ENCODE measurements at places on chromosomes 1 and 21.
A peak's percentile ranks its signal among the peaks of the same experiment; 100 is the strongest.

- DNase-seq, result no peak
Observed at GRCh38 chr1:80593197-80593596, 1207.5 kb upstream of the ADGRL2 start.

GRCh38 chr1:118185084-118185832 is at the start of gene SPAG17:
Gene SPAG17, minus strand, starts transcription at chr1:118185228. Its CDS starts 71 bp downstream, at chr1:118185157.
- peak; percentile 11 for DNase-seq

DNA sequence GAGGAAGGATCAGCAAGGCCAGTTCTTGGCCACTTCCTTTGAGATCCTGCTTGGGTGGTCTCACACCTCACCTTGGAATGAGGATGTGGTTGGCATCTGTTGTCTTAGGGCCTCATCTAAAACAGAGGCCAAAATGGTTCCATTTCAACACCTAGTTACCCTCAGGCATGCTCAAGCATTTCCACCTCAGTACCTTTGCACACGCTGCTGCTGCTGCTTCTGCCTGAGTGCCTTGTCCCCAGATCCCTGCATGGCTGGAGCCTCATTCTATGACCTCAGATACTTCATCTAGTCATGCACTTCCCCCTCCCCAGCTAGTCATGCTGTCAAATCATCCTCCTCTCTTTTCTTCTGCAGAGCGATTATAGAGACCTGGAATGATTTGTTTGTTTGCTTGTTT is 86.8 kb downstream of the ACTL8 start:
- no peak for DNase-seq

- no peak for DNase-seq
Observed at GRCh38 chr1:88649932-88650331, 34.1 kb upstream of the PKN2 start.

GRCh38 chr1:44318097-44319088 is 36.7 kb downstream of the ERI3 start:
- DNase-seq, result no peak

DNA sequence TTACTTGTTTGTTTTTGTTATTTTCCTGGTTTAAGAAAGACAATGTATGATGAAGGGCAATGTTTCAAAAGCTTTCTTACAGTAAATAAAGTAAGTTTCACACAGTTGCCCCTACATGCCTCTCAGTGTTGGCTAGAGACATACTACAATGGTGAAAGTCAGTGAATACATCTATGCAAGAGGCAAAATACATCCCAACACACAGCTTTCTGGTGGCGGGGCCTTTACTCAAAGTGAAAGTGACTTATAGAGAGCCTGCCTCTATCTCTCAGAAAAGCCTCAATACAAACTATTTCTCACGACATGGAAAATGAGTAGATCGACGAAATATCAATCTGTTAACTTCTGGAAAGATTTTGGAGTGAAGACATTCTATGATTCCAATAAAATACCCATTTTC is 122.3 kb downstream of the SLC30A10 start:
- DNase-seq, result no peak

- no peak for DNase-seq
Observed at GRCh38 chr21:41220208-41220733, 52.3 kb downstream of the BACE2 start.

GRCh38 chr1:27108588-27108987 is 46.3 kb downstream of the SLC9A1 start:
- no peak for DNase-seq

DNA sequence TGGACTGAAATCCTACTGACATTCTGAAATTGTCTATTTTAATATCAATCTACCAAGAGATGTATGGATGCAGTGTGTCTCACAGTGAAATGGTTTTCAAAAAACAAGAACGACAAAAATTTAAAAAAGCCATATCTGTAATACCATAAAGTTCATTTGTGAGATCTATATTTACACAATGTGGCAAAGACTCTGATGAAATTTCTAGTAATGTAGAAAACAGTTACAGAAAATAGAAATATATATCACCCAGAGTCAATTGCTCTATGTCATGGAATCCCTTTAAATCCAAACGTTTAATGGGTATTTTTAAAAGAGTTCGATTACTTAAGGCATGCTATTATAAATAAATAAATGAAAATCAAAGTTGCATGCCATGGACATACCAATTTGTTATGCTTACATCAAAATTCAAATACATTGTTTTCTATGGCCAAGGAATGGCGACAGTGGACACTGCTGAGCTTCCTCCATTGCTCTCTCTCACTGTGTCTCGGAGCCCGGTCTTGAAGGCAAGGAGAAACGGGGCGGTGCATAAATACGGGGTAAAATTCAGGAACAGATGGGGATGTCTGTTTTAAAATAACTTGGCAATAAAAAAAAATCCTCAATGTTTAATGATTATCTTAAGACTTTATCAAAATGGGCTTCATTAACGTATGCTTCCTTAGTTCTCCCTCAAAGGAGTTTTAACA is 37.0 kb upstream of the SAMSN1 start:
- DNase-seq, result no peak

- DNase-seq, result no peak
Observed at GRCh38 chr1:33824971-33825370, 38.9 kb upstream of the HMGB4 start.

GRCh38 chr1:41997153-41997552 is 78.4 kb upstream of the HIVEP3 start:
- DNase-seq, result no peak

DNA sequence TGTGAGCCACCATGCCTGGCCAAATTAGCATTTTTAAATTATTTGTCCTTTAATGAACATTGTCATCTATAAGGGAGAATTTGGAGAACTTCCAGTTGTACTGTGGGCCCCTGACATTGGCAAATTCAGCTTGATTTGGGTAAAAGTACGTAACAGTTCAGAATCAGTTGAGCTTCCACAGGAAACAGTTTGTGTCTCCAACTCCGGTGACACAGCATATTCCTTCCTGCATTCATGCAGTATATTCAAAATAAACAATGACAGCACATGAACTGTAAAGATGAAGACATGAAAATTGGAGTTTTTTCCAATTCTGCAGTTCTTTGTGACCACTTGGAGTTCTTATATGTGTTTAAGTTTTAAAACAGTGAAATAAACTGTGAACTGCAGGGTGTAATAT is 28.2 kb downstream of the RNF220 start:
- no peak for DNase-seq

DNA sequence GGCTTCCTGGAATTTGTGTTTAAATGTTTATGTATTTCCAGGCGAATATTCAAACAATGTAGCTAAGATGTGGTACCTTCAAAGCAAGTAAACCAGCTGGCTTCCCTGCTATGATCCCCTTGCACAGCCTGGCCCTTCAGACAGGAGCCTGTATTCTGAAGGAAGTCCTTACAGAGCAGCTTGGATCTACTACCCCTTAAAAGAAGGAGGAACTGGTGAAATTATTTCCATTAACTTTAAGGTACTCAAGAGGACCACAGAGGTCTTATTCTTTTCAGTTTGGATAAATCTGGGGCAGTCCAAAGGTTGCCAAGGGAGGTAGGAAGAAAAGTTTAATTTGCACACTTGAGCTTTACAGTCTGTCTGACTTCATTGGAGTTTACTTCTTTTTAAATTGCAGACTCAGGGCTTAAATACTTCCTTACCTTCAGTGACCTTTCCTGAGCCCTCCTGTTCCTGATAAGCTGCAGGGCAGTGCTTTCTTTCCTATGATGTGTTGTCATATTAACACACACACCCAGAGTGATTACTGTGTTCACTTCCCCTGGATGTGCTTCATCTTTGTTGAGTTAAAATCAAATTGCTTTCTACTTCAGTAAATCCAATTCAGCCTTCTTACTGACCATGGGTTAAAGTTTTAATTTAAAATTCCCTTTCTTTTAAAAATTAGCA is 40.5 kb downstream of the DISC1 start:
- DNase-seq, result no peak

DNA sequence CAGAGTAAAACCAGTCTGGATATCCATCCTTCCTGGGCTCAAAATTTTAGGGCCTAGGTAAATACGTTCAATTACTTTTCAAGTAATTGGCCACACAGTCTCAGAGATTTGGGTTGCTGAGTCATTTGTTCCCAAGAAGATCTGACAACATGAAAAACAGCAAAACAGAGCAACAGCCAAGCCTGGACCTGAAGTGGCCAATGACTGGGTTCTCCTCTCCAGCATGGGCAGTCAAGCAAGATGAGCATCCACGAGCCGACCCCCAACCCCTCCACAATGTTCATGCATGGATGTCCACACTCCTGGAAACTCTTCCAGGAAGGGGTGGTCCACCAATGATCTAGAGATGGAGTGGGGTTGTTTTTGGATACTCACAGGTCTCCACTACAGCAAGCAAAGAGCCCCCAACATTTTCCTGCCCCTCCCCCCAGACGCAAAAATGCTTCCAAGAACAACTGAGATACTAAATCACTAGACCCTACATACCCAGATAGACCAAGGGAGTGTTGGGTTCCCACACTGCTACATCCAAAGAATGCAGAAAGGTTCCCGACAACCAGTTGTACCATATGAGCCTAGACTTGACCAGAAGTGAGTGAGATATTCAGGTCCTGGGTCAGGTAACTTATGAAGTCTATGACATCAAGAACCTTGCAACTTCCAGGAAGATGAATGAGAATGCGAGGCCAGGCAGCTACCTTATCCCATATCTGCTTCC is 73.0 kb downstream of the CD46 start:
- no peak for DNase-seq

DNA sequence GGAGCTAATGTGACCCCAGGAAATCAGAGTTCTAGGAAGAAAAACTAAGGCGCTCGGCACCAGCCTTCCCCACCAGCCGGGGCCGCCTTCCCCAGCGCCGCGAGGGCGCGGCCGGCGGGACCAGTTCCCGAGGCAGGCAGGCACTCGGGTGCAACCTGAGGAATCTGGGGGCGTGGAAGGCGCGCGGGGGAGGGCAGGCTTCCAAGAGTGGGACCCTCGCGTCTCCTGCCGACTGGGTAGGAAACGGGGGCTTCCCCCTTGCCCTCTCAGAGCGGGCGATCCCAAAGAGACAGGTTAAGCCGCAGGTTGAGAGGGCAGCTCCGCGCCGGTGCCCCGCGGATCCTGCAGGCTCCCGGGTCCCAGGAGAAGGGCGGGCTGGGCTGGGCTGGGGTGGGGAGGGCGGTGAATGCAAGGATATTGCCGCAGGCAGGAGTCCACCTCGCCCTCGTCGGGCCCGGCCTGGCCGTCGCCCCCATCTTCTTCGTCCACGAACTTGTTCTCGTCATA is 431 bp downstream of the ARPC5 start:
- no peak for DNase-seq

DNA sequence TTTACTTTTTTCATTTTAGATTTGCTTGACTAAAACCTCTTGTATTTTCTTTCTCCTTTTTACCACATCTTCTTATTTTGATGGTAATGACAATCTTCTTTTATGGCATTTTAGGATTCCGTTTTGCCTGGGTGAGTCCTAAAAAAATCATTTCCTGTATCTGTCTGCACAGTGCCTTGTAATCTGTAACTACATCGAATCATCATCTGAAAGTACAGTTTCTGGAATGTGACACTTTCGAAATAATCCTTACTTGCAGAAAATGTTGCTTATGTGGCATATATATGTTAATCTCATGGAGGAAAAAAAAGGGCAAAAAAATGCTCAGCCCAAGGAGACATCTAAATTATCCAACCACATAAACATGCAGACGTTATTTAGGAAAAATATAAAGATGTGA is 29.0 kb downstream of the GREM2 start:
- DNase-seq, result no peak

- no peak for DNase-seq
Observed at GRCh38 chr21:14382486-14382834, 486 bp downstream of the HSPA13 start.

- no peak for DNase-seq
Observed at GRCh38 chr21:45383111-45383614, 21.8 kb upstream of the COL18A1 start.
